ENCODE measurements at places on chromosomes 6 and 20. TPM values are rescaled to one million over a fixed set of nuclear protein-coding genes. Genes with fewer than 3 reads are reported as not detected.
A peak's percentile ranks its signal among the peaks of the same experiment; 100 is the strongest.

CST7 gene
- 0.66 TPM for total RNA-seq

TRIM31 gene
- total RNA-seq: not detected

SYNDIG1 gene
- total RNA-seq: 21.4 TPM

MAS1 gene
- not detected for total RNA-seq

POLH gene
- 7.9 TPM for total RNA-seq

BMP6 gene
- 5.2 TPM for total RNA-seq

- H3K27me3 ChIP-seq: no peaks in the 10 kb centered on the region
- H3K4me1 ChIP-seq: no peaks in the 10 kb centered on the region
- H3K4me3 ChIP-seq: no peak overlapping the region
- H3K36me3 ChIP-seq: no peaks in the 10 kb centered on the region
These were observed 119.2 kb downstream of the KCNQ5 start for GRCh38 chr6:72741083-72741482.

DNA sequence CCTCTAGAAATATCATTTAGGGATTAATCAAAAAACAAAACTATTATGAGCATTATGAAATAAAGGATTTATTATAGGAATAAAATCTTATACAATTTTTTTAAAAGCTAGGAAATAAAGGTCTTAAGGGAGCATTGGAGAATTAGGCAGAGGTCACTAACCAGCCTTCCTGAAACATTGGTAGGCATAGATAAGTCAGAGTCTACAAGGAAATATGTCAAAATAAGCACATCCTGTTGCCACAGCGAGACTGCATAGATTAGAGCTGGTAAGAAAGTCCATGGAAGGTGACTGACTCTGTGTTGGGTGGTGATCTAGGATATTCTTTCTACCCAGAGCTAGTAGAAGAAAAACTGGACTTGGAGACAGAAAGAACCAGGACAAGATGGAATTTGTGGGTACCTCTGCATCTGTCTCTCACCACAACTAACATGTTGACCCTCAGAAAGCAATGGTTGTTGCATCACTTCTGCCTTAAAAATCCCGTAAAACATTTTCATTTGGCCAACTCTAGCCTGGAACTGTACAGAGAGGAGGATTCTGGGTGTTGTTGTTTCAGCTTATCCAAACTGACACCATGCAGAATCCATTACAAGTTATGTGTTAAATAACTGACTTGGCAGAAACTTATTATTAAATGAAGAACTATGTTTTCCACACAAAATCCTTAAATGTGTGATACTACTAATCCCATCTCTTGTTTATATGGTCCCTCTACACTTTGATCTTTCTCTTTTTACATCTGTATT is 77.1 kb downstream of the FBXO5 start:
- no peaks in the 10 kb centered on the region for H3K36me3 ChIP-seq
- H3K27me3 ChIP-seq: peaks cover 5% of the 10 kb centered on the region
- no peak overlapping the region for H3K4me3 ChIP-seq

DNA sequence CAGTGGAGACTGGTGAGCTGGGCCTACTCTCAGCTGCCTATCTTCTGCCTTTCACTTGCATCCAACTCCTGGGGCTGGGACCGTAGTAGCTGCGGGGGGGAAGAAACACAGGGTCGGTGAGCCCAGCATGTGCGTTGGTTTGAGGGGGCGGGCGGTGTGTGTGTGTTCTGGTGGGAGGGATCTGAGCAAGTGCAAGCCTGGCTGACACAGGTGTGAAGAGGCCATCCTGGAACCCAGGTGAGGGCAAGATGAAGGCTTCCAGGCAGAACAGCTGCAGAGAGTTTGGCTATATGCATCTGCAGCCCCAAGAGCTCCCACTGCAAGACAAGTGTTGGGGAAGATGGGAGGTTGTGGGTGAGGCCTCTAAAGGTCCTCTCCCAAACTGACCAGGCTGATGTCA is 30.6 kb downstream of the MOCS1 start:
- no peak for DNase-seq
- H3K36me3 ChIP-seq: peaks cover 40% of the 10 kb centered on the region
- H3K4me3 ChIP-seq: no peak overlapping the region
- H3K27ac ChIP-seq: no peak overlapping the region

- H3K36me3 ChIP-seq: no peaks in the 10 kb centered on the region
- H3K4me1 ChIP-seq: no peaks in the 10 kb centered on the region
- H3K27me3 ChIP-seq: no peaks in the 10 kb centered on the region
- DNase-seq: no peak
- H3K27ac ChIP-seq: no peak overlapping the region
- no peak overlapping the region for H3K4me3 ChIP-seq
These were observed 128.1 kb downstream of the ISM1 start for GRCh38 chr20:13349235-13349604.

- H3K27me3 ChIP-seq: peaks cover 58% of the 10 kb centered on the region
- H3K27ac ChIP-seq: no peak overlapping the region
- no peaks in the 10 kb centered on the region for H3K36me3 ChIP-seq
- no peak for DNase-seq
- H3K4me3 ChIP-seq: no peak overlapping the region
These were observed 34.2 kb upstream of the KAT14 start for GRCh38 chr20:18103497-18103896.

DNA sequence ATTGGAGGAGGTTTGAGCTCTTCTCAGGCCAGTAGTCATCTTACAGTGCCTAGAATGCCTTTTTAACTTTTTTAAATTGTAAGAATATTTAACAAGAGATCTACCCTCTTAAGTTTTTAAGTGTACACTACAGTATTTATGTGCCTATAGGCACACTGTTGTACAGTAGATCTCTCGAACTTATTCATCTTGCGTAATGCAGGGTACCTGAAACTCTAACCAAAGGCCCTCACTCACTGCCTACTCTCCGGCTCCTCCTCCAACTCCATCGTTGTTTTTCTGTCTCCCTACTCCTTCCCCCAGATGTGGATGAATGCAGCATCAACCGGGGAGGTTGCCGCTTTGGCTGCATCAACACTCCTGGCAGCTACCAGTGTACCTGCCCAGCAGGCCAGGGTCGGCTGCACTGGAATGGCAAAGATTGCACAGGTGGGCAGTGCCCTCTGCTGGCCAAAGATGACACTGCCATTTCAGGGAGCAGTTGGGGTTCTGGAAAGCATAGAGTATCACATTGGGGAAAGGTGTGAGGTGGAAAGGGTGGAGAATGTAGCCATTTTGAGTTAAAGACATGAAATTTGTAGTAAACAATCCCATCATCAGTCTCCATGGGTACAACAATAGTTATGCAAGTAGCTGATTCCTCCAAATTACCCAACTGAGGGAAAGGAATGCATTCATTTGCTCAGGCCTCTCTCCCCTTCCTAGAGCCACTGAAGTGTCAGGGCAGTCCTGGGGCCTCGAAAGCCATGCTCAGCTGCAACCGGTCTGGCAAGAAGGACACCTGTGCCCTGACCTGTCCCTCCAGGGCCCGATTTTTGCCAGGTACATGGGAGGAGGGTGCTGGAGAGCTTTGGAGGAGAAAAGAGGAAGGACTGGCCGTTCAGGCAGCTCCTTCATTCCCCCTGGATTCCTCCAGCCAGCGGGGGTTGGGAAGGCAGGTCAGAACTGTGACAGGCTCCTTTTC is 18.4 kb upstream of the ZNF76 start:
- no peak overlapping the region for H3K27ac ChIP-seq
- H3K36me3 ChIP-seq: peaks cover 39% of the 10 kb centered on the region
- no peaks in the 10 kb centered on the region for H3K27me3 ChIP-seq
- peaks cover 47% of the 10 kb centered on the region for H3K4me1 ChIP-seq
- DNase-seq: peak; percentile 74

ISM1 gene
- 1.3 TPM for total RNA-seq

MRPS18B gene
- 119 TPM for total RNA-seq

CALHM4 gene
- not detected for total RNA-seq

DNA sequence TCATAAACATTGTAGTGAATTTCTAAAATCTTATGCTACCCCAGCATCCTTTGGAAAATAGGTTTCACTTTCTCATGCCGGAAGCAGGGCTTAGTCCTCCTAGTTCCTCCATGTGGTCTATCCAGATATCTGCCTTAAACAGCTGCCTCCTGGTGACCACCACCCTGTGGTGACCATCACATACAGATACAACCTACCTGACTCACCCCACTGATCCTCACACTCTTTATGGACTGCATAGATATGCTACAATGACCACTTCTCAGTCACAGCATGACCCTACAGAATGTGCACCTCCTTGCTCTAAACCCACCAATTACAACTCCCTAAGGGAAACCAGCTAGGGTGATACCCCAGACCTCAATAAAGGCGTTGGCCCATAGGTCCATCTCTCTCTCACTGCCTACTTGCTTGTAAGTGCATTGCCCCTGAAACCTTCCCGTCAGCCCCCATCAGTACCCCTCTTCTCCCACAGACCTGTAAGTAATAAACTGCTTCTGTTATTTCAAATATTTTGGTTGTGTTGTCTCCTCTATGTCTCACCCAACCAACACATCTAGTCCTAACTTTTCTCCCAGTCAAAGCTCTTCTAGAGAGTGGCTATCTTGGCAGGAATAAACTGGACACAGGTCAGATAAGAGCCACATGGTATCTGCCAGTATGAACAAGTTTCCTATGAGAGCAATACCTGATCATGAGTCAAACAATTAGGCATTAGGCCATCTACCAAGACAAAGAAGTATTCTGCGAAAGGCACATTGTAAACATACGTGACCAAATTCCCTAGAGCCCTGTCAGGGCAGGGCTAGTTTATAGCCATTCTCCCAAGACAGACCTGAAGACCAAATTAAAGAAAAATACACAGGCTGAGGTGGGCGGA is 39.4 kb upstream of the PLEKHG1 start:
- H3K4me3 ChIP-seq: no peak overlapping the region
- H3K36me3 ChIP-seq: no peaks in the 10 kb centered on the region
- no peaks in the 10 kb centered on the region for H3K27me3 ChIP-seq
- no peak for DNase-seq
- no peak overlapping the region for H3K27ac ChIP-seq

- no peak for DNase-seq
- H3K27me3 ChIP-seq: no peaks in the 10 kb centered on the region
- no peak overlapping the region for H3K27ac ChIP-seq
- peaks cover 11% of the 10 kb centered on the region for H3K4me1 ChIP-seq
These were observed 304.1 kb downstream of the RFPL4B start for GRCh38 chr6:112651239-112651638.

GRCh38 chr6:19554356-19555225 is 282.6 kb upstream of the ID4 start:
- H3K4me3 ChIP-seq: no peak overlapping the region
- H3K27me3 ChIP-seq: peaks cover 10% of the 10 kb centered on the region
- no peak overlapping the region for H3K27ac ChIP-seq

DNA sequence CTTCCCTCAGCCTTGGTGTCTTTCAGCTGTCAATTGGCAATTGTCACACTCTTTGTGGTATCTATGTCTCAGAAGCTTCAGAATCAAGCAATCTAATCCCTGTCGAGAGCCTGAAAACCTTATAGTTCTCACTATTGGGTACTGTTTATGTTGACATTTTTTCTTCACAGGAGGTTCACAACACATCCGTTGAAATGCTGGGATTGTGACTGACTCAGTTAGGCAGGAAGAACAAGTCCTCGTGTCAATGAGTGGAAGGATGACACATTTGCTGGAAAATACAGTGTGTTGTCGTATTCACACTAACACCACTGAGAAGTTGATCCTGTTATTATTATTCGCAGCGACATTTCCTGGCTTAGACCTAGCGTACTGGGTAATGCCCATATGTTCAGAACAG is 163.9 kb upstream of the CITED2 start:
- peaks cover 14% of the 10 kb centered on the region for H3K4me1 ChIP-seq
- DNase-seq: no peak
- H3K4me3 ChIP-seq: no peak overlapping the region
- H3K27ac ChIP-seq: no peak overlapping the region
- no peaks in the 10 kb centered on the region for H3K36me3 ChIP-seq

SMLR1 gene
- total RNA-seq: not detected

DNA sequence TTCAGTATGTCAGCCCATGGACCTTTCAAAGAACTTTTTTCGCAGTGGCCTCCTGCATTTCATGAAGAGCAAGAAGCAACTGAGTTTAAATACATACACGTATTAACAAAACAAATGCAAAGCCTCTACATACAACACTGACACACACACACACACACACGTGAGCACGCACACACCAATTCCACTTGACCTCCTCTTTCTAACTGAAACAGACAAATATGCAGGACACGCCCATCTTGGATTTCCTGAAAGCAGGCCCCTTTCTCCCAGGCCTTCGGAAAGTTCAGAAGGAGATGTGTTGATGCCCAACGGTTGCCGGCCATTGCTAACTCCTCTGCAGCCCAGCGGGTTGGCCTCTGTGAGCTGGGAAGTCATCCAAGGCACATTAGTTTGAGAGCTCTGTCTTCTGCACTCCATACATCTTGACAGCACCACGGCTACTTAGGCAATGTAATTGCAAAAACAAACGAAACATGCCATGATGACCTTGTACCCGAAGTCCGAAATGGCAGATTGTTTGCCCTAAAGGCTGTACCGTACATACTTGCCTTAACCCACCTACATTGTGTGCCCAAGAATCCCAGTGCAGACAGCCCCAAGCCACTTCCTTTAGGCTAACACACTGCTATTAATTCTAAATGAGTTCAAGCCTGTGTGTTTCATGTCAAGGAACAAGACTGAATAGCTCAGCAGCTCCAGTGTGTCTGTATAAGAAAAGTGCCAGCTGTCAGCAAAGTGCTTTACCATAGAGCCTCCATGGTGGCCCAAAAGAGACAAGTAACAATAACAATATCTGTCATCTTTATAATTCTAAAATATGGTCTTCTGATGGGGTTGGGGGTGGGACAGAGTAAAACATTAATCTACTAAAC is 138.8 kb upstream of the RNF217 start:
- no peak overlapping the region for H3K27ac ChIP-seq
- no peaks in the 10 kb centered on the region for H3K4me1 ChIP-seq
- H3K36me3 ChIP-seq: no peaks in the 10 kb centered on the region
- no peak for DNase-seq
